Foreskin melanocyte (primary cell): ENCODE measurements at places on chromosomes 1 and 21.

DNA sequence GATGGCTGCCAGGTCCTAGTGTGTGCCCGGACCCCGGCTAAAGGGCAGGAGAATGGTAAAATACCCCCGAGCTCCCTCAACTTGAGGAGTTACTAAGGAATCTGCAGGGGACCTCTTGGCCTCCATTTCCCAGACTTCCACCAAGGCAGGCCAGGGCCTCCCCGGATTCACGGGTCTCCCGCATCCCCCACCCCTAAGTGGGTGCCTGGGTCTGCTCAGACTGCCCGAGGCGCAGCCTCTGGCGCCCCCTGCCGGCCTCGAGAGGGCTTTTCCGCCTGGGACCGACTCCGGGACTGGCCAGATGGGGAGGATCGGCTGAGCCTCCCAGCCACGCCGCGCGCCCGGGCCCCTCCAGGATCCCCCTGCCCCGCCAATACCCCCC lies 1.7 kb downstream of the PLEKHG5 start:
- DNase-seq = peak; percentile 38

- DNase-seq = no peak
Measured at GRCh38 chr1:71118086-71118485, 37.3 kb upstream of the ZRANB2 start.

GRCh38 chr1:63611231-63611630 lies 18.0 kb downstream of the PGM1 start:
- peak; percentile 10 for DNase-seq

- no peak for DNase-seq
Measured at GRCh38 chr1:9239622-9240401, 5.2 kb downstream of the H6PD start.

DNA sequence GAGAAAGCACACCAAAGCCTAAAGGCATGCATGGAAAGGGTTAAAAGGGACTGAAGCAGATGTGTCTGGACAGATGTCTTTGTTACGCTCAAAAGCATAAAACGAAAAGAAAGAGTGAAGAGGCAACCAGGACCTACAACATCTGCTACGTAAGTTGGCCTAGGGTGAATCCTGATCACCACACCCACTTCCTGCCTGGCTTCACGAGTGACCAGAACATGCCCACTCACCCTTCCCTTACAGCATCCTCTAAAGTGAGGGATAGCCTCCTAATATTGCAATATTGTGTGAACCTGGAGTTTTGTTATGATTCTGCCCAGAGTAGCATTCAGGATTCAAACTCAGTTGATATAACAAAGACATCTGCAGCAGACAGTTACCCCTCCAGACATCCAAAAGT lies 10.6 kb upstream of the OLIG2 start:
- DNase-seq = no peak

- DNase-seq = no peak
Measured at GRCh38 chr1:34983700-34984355, 1.3 kb downstream of the TMEM35B start.

DNA sequence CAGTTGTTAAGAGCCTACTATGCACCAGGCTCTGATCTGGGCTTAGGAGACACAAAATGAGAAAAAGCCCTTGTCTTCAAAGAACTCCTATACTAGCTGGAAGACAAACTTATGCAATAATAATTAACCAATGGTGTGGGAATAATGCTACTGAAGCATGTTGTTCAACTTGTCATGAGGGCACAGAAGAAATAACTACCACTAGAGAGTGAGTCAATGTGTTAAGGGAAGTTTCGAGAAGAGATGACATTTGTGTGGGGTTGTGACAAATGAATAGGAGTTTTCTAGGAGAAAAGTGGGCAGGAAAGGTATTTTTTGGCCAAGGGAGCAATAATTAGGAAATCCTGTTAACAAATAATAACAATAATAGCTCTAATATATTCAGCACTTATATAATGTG lies 205.0 kb downstream of the PDE4B start:
- DNase-seq = no peak

- no peak for DNase-seq
Measured at GRCh38 chr1:61961009-61961408, 218.7 kb downstream of the PATJ start.

- no peak for DNase-seq
Measured at GRCh38 chr1:41160498-41161110, 81.5 kb downstream of the SCMH1 start.

DNA sequence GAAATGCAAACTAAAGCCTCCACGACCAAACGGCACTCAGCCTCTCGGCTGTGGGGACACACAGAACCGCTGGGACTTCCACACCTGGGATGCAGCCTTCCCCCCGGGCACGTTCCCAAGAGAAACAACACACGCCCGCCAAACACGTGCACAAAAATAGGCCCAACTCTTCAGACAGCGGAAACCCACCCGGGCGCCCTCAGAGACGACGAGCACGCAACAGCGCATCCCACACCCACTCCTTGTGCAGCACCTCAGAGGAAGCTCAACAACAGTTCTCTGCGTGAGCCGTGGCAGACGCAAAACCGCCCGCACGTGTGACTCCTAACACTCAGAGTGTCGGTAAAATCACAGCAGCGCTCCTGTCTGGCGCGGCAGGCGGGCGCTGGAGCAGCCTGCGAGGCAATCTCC lies 5.3 kb downstream of the C1orf159 start:
- DNase-seq = no peak

GRCh38 chr1:98388441-98388840 lies 273.1 kb upstream of the SNX7 start:
- DNase-seq = peak; percentile 98

DNA sequence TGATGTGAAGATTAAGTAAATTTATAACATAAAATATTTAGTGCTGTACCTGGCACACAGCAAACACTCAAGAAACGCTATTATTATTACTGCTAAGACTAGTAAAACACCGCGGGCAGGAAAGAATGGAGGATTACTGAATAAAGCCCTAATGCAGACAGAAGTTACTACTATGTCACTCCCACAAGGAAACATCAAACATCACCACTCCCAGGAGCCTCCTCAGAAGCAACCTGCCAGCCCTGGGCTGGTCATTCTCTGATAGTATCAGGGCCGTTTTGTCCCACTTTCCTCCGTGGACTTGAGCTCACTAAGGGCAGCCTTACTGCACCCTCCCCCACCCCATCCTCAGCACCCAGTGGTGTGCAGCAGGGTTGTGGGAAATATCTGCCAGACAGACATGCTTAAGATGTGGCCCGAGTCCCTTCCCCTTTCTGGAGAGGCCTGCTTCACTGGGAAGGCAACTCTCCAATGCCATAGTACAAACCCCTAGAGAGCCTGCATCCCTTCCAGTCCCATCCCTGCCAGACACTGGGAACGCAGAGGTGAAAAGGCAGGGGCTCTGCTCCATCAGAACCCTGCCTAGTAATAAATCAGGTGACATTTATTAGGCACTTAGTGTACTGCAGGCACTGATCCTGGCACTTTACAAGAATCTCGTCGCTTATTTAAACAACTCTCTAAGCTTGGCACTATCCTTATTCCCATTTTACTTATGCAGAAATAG lies 41.7 kb upstream of the ECE1 start:
- DNase-seq = no peak

- DNase-seq = peak; percentile 86
Measured at GRCh38 chr1:28737307-28738132, 780 bp downstream of the YTHDF2 start.
